ENCODE measurements at places on chromosomes 5 and 9.
A peak's percentile ranks its signal among the peaks of the same experiment; 100 is the strongest.

DNA sequence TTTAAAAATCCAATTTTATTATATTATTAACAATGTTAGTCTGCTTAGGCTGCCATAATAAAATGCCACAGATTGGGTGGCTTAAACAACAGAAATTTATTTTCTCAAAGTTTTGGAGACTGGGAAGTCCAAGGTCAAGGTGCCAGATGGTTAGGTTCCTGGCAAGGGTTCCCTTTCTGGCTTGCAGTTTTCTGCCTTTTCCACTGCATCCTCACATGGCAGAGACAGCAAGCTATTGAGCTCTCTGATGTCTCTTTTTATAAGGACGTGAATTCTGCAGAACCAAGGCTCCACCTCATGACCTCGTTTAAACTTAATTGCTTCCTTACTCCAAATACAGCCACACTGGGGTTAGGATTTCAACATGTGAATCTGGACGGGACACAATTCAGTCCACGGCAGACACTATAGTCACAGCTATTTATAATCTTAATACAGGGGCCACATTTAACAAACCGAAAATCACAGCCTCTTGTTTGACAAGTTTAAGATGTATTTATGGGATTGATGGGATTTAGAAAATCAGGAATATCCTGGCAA, 174.9 kb upstream of the PUM3 start:
- DNase-seq, result no peak

- DNase-seq, result no peak
These were observed 55.3 kb downstream of the RANBP17 start for GRCh38 chr5:170917113-170917512.

- DNase-seq, result no peak
These were observed 73.2 kb downstream of the SH3PXD2B start for GRCh38 chr5:172380987-172381643.

DNA sequence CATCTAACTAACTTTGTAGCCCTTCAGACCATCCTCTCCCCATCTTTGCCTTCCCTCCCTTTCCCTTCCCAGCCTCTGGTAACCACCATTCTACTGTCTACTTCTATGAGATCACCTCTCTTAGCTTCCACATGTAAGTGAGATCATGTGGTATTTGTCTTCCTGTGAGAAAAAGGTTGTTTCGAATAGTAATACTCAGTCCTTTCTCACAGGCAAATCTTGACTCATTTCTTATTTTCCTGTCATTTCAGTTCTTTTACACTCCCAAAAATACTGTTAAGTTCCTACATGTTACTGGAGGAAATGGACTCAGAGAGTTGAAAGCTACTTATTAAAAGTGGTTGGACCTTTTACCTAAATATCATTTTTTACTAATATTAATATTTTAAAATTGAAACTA, 82.1 kb downstream of the SLF1 start:
- no peak for DNase-seq

DNA sequence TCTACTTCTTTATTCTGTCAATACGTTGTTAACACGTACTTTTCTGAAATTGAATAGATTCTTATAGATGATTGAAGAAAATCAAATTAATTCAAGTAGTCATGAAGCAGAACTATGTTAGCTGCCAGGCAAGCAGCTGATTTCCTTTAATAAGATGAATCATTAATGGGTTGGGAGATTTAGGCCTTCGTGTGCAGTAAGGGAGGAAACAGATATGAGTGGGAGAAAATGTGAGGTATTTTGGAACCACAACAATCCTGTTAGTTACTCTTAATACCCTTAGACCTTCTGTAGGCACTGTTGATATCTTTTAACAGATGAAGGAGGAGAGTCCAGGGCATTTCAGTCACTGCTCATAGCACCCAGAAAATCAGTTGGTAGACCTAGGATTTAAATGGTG, 121.0 kb downstream of the AOPEP start:
- no peak for DNase-seq

- peak; percentile 84 for DNase-seq
These were observed 5.1 kb downstream of the GDNF start for GRCh38 chr5:37834542-37835379.

DNA sequence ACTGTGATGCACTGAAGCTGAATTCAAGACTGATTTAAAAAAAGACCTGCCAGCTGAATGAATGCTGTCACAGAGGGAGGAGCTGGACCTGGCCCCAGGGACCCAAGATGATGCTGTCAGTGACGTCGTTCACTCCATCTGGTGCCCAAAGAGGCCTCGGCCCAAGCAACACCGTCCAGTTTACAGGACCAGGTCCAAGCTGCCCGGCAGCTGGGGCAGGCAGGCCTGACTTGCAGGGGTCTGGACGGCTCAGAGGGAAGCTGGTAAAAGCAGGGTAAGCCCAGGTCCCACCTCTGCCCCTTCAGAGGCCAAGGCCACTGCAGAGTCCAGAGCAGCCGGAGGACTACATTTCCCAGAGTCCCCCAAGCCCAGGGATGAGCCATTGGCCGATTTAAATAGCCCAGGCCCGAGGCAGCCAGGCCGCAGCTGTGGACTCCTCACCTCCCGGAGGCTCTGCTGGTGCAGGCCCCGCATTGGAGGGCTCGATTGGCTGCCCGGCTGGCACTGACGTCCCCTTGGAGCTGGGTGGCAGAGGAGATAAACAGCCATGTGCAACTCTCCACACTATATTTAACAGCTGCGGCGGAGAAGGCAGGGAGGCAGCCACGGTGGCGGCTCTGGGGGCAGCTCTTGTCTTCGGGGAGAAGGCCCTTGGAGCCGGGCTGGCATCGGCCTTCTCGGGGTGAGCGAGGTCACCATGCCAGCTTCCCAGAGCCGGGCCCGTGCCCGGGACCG, at the start of gene PLPP7:
Gene PLPP7 (plus strand): TSS at position 423 of the 735 bp plus-strand sequence. CDS start 275 bp downstream, at position 698.
- peak; percentile 96 for DNase-seq

DNA sequence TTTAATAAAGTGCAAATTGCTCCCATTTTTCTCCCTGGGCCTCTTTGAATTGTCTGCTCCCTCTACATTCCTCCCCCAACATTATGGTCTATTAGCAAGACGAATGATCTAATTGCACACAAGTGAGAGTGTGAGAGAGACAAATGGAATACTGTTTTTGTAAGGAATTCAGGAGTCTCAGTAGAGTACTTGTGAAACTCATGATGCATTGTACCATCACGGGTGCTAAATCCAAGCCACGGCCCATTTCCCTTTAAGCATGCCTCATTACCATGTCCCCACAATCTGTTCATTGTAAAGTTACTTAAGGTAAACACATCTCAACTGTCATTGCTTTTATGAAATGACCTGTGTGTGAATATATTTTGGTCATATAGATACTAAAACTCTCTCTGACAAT, 62.8 kb downstream of the CD180 start:
- DNase-seq, result no peak

DNA sequence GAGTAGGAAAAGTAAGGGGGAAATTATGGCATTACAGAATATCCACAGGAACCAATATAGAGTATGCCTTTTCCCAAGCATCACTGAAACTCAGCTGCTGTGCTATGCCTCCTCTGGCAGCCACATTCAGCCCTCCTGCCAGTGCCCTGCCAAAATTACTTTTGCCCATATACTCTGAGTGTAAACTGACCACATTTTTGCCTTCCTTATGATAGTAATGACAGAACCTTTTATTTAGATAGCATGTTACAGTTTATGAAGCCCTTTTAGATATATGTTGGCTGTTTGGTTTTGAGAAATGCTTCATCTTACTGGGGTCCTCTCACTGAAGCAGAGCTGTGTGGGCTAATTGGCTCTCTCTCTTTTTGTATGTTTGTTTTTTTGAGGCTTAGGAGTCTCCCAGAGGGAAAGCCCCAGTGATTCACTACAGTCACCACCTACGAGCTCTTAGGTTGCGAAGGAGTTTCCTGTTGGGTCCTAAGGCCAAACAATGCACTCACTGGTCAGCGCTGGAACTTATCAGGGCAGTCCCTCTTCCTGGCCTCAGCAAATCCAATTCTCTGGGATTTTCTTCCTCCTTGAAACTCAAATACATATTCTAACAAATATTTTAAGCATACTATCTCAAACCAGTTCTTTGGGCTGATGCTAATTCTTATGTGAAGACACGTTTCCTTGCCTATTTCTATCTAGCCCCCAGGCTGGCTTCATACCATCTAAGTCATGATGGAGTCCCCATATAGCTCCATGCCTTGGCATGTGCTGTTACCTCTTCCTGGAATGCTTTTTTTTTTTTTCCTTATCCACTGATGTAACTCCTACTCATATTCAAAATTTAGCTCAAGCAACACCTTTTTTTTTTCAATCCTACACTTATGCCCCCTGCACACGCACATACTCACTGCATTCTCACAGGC, 3.7 kb downstream of the PHF24 start:
- DNase-seq, result no peak

DNA sequence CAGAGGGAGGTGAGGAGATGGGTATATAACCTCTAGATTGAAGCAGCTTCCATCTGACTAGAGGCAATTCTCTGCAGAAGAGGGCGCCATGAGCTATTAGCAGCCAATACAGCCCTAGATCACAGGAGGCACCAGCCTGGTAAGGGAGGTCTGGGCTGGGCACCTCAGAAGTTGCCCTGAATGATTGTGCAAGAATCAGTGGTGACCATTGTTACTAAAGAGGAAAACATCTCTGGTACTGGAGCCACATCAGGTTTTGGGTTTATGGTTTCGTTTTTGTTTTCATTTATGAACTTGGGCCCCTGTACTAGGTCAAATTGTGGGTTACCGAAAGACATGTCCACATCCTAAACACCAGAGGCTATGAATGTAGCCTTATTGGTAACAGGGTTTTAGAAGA, 342.0 kb downstream of the MLLT3 start:
- no peak for DNase-seq

DNA sequence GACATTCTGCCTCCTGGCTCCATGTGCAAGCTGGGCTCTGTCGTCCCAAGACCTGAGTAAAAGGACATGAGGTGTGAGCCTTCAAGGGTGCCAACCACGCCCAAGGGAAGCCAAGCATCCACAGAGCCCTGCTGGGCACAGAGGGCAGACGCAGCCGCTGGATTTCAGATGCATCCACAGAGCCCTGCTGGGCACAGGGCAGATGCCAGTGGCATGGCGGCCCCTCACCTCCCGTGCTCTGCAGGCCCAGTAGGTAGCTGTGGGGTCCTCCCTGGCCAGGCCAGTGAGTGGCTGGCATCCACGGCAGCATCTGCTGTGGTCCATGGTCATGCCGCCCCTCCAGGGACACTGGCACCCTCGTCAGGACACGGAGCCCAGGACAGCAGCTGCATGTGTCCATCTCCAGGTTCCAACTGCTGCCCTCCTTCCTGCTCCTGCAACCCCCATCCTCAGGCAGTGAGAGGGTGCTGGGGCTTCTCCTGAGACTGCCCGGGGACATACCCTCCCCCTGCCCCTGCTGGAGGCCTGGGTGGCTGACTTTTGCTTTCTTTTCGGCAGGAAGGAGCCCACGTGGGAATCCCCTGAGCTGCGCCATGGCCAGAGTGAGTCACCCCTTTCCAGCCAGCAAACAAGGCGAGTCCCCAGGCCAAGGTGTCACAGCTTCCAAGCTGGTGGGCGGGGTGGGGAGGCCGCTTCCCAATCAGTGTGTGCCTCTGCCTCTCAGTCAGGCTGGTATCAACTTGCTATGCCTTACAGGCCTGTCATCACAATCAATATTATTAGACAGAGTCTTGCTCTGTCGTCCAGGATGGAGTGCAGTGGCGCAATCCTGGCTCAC, 4.0 kb upstream of the TRAF2 start:
- DNase-seq, result peak; percentile 64

DNA sequence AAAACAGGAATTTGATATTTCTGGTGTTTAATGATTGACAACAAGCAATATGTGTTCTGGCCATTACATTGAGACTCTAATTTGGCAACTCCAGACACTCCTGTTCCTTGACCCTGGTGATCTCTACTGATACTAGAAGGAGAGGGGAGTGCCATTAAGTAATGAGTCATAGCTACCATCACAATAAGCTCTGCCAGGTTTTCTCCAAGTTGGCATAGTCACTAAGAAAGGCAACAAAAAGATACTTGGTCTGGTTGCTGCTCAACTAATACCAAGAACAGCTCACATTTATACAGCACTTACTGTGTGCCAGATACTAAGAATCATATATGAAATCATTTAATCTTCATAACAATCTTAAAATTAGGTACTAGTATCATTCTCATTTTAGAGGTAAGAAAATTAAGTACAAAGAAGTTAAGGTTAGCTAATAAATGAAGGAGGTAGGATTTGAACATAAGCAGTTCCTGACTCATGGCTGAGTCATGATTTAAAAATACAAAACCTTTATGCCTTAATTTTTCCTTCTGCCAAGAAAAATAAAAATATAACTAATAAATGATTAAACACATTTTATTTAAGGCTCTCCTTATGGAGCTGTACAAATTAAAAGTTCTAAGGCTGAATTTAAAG, 19.9 kb upstream of the PRXL2C start:
- DNase-seq, result no peak

- no peak for DNase-seq
These were observed 76.3 kb upstream of the PCSK1 start for GRCh38 chr5:96509316-96509715.

GRCh38 chr5:133051061-133051541, 712 bp upstream of the HSPA4 start:
- no peak for DNase-seq

DNA sequence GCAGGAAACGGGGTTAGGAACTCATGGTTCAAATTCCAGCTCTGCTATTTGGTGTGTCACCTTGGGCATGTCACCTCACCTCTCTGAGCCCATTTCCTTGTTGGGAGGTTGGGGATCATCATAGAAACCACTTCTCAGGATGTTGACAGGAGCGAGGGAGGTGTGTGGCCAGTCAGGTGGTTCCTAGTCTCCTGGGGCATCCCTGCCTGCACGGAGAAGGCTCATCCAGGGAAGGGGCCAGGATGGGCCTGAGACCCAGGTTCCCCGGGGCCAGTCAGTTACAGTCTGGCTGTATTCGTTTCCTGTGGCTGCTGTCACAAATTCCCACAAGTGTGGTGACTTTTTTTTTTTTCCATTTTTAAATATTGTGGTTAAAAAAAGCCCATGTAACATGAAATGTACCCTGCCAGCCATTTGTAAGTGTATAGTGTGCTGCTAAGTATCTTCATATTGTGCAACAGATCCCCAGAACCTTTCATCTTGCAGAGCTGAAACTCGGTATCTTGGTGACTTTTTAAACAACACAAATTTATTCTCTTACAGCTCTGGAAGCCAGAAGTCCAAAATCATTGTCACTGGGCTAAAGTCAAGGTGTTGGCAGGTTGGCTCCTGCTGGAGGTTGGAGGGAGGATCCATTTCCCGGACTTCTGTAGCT, 78.7 kb upstream of the UNC5A start:
- peak; percentile 22 for DNase-seq

Measured in H7 (cell line).